Cortex of kidney (tissue), 1 donor: ENCODE measurements at places on chromosomes 3 and 15.

DNA sequence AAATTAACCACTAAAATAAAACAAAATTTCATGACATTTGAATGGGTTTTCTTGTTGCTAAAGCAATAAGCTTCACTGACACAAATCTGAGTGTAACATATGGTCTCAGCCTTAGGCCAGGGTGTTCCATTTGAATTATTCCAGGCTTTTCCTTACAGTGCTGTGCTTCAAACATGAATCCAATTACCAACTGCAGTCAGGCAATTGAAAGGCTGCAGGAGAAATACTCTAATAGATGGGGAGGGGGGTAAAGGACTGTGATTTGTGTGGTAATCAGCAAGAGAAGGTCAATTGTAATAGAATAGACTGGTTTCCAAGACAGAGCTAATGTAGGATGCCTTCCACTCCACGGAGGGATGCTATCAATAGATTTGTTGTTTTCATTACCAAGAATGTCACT lies 466.7 kb downstream of the C3orf38 start:
- no peak for DNase-seq

- DNase-seq: no peak
Measured at GRCh38 chr3:69092030-69092516, 7.3 kb downstream of the ARL6IP5 start.

- no peak for DNase-seq
Measured at GRCh38 chr15:40790718-40791117, 16.2 kb upstream of the ZFYVE19 start.

DNA sequence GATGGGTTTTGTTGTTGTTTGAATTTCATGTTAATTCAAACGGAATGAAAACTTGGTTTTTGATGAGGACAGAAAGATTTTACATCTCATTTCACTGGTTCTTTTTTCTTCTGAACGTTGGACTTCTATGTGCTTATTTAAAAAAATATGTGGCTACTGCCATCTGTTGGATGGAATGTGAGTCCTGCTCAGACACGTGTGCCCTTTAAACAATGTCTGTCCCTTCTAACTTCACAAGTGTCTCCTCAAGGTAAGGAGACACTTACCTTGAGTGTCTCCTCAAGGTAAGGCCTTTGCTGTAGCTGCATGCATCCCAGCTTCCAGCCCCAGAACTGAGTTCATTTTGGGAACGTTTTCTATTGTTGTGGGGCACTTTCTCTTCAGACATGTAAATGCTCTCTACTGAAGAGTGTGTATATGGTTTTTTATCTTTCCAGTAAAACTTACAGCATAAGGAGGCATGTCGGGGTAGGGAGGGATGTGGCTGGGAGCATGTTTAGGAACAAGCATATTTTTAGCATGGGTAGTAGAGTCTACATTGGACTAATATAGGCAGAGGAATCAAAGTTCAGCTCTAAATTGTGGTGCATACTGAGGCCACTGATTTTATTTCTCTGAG lies 63.1 kb upstream of the UBE3A start:
- DNase-seq: no peak

DNA sequence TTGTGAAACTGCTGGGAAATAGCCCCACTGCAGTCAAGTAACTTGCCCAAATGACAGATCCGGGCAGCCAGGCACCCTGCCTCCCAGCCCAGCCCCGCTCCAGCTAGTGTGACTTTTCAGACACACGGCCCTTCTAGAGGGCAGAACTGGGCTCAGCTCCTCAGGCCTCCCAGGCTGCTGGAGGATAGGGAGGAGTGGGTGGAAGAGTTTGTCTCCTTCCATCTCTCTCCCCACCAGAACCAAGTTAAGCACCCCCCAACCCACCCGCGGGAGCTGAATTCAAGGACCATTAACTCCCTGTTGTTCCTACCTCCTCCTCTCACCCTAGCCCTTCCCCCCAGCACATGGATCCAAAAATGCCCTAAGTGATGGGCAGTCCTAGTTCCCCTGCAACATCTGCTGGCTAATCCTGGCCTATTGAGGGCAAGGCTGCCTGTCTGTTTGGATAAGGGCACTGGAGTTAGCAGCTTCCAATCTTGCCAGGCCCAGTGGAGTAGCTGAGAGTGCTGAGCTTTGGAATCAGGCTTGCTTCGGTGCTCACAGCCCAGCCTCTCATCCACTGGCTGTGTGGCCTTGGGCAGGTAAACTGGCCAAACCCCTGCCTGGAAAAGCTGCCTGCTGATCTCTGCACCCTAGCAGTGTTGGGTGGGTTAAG lies 3.1 kb downstream of the CCDC33 start:
- no peak for DNase-seq

DNA sequence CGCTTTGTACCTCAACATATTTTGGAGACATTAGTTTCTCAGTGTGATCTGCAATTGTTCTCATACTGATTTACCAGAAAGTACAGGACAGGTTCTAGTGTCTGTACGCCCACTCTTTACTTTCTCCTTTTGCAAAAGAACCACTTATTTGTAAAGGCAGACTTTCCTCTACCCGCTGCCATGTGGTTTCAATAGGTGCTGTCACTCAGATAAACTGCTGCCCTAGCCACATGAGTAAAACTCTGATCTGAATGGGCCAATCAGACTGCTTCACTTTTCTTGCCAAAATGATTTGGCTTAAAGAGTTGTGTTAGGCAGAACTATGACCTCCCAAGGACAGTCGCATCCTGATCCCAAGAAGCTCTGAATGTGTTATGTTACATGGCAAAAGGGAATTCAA lies 984.6 kb upstream of the NR2F2 start:
- DNase-seq: no peak

DNA sequence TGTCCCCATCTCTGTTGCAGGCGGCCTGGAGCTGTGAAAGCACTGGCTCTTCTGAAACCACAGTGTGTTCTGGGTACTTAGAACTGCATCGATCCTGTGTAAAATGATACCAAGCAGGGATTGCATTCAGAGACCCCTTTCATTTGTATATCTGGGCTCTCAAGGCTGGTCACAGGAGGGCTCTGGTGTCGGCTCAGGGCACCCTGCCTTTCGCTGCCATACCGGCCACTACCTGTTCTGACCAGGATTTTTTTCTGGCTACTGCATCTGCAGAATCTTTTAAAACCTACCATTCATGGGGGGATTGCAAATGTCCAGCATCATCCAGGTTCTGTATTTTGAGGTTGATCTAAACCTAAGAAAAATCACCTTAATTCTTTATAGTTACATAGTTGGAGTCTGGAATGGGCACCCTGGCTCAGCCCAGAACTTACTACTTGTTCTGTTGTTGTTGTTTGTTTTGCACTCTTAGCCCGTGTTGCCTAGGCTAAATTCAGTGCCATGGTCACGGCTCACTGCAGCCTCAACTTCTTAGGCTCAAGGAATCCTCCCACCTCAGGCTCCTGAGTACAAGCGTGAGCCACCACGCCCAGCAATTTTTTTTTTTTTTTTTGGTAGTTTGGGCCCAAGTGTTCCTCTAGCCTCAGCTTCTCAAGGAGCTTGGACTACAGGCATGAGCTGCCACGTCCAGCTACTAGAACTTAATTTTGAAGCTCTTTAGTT lies 52.7 kb downstream of the TRIM71 start:
- DNase-seq: no peak

GRCh38 chr15:32733281-32733680 lies 15.5 kb downstream of the GREM1 start:
- DNase-seq: no peak

DNA sequence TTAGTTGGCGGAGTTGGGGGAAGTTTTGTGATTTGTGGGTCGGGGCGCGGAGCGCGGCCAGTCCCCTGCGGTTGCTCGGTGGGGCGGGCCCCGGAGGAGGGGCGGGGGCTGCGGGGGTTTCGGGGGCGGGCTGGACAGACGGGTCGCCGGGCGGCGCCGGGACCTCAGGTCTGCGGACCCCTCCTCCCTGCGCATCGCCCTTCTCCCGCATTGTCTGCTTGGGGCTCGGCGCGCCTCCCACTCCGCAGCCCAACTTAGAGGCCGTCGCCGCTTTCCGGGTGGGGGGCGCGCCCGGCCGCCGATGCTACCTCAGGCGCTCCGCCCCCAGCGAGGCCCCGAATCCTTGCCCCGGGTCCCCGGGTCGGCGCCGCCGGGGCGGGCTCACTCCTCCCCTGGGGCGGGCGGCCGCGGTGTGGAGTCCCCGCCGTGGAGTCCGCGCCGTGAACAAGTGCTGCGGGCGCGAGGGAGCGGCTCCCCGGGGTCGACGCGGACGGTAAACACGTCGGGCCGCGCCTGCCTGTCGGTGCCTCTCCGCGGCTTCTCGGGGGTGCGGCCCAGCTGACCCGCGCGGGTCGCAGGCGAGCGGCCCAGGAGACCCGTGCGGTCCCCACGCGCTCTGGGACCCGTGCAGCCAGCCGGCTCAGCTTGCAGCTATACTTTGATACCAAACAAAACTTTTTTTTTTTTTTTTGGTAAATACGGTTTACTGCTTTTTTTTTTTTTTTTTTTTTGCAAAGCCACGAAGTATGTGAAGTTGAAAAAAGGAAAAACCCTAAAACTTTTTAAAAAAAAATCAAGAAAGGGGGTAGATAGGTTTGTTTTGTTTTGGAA lies 624 bp downstream of the AKAP13 start:
- DNase-seq: no peak

- no peak for DNase-seq
Measured at GRCh38 chr3:108008931-108009639, 81.7 kb downstream of the CD47 start.

DNA sequence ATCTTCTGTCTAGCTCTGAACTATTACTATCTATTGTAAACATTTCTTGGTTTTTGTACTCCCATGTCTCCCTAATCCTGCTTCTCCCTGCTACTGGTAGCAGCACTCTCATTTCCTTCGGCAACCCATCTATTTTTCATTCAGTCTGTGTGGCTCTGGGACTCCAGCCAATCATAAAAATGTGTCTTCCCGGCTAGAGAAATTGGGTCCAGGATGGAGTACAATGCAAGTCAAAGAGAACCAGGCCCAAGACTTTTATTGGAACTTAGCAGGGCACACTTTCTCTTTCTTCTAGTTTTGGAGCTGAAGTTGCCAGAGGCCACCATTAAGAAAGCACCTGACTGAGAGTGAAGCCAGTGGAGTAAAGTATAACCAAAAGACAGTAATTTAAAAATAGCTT lies 22.8 kb upstream of the ARHGEF26 start:
- DNase-seq: no peak

DNA sequence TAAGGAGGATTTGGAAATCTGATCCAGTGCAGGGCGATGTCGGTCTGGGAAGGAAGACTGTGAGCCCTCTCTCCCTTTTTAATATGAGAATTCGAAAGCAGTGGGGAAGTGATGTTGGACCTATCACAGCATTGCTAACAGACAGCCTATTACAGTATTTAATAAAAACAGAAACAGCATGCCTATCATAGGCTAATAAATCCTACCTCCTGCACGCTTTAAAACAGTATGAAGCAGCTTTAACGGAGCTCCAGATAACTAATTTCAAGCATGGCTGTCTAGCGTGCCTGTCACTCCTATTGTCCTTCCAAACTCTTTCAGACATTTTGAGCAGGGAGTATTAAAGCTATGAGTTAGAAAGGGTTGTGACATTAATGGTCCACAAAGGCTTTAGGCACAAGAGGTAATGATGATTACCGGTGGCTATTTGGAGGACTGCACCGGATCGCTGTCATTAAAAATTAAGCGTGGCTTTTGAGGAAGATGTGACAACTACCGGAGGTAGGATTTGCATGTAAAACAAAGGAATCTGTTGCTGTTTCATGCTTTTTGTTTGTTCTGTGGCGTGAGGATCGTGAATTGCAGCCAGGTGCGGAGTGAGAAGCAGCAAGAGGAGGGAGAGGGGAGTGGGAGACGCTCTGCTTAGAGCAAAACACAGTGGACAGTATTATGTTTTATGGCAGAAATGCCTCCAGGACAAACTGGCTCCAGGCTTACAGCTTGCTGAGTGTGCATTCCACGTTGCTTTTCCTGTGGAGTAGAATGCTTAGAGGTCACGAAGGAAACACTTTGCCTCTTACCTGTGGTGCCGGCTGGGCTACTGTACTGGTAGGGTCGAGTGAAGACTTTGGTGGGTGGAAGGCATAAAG lies at the start of gene KCNMB2:
Gene KCNMB2, plus strand, starts transcription at position 226 of the 869 bp plus-strand sequence.
- no peak for DNase-seq

GRCh38 chr3:40631341-40631995 lies 106.7 kb downstream of the ZNF621 start:
- no peak for DNase-seq

GRCh38 chr15:57915827-57916531 lies 149.5 kb downstream of the ALDH1A2 start:
- no peak for DNase-seq

GRCh38 chr3:88433568-88433967 lies 283.8 kb downstream of the C3orf38 start:
- no peak for DNase-seq

- DNase-seq: no peak
Measured at GRCh38 chr3:195149292-195150030, 121.5 kb downstream of the XXYLT1 start.

DNA sequence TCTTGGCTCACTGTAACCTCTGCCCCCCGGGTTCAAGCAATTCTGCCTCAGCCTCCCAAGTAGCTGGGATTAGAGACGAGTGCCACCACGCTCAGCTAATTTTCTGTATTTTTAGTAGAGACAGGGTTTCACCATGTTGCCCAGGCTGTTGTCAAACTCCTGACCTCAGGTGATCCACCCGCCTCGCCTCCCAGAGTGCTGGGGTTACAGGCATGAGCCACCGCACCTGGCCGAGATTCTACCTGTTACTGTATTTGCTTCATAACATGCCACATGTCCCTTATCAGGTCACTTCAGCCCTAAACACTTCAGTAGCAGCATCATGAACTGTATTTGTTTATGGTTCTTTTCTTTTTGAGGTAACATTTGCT lies 7.5 kb upstream of the LCTL start:
- no peak for DNase-seq

DNA sequence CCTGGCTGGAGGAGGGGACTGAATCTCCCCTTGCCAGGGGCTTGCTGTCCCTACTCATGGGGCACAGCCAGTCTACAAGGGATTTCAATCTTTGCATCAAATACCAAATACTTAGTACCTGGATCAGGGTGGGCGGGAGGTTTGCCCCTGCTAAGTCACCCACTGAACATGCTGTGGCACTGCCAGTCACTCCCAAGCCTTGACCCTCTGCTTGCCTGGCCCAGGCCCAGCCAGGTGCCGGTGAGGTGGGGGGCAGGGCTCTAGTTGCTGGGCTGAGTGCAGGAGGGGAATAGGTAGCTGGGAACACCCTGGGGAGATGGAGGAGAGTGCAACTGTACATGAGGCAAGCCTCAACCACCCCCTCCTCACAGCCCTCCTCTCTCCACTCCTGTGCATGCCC lies 136.3 kb upstream of the LRTM1 start:
- DNase-seq: no peak

DNA sequence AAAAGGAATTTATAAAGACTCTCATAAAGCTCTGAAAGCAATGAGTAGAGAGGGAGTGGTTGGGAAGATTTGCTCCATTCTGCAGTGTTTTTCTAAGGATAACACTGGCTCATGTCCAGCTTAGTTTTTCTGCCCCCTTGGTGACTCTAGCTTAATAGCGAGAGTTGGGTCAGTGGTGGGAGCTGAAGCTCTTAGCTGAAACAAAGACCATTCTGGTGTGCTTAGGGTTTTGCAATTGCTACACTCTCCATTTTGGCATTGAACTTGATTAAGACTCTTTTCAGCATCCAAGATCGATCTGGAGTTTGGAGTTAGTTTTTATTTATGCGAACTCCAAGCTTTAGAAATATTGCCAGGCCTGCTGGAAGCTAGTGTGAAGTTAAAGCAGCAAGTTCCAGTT lies 98.0 kb downstream of the ATG7 start:
- DNase-seq: no peak
